ENCODE measurements at places on chromosomes 13 and 19. TPM values are rescaled to one million over a fixed set of nuclear protein-coding genes. Genes with fewer than 3 reads are reported as not detected.

DNA sequence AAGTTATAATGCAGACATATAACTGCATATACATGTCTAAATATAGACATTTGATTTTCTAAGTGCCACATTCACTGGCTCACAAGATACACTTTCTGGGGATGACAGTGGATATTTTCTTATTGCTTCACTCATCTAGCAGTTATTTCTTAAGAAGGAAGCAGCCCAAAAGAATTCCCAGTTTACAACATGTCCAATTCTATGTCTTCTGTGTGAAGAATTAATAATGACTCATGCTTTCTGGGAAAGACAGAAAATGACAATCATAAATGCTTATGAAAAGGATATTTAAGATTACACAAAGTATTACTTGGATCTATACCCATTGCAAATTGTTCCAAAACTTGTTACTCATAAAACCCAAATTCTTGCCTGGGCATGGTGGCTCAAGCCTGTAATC, 543.4 kb downstream of the SUCLA2 start:
- H3K4me1 ChIP-seq: no peaks in the 10 kb centered on the region
- H3K4me3 ChIP-seq: no peak overlapping the region
- no peak for DNase-seq
- H3K27me3 ChIP-seq: no peaks in the 10 kb centered on the region
- H3K36me3 ChIP-seq: no peaks in the 10 kb centered on the region

DNA sequence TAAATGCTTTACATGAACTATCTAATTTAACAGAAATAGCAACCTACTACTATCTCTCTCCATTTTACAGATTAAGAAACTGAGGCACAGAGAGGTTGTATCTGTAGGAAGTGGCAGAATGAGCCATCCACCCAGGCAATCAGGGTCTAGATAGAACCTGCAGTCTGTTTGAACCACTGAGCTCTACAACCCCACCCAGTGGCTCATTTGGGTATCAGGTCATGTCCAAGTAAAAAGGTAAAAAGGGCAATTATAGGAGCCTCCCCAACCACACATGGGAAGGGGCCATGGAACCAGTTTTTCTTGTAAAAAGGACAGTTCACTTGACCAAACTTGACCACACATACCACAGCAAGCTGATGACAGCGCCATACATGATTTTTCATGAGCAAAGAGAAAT, 92.9 kb upstream of the SGCG start:
- no peak overlapping the region for H3K4me3 ChIP-seq
- DNase-seq: no peak
- H3K36me3 ChIP-seq: no peaks in the 10 kb centered on the region
- no peak overlapping the region for H3K27ac ChIP-seq
- no peaks in the 10 kb centered on the region for H3K4me1 ChIP-seq

DNA sequence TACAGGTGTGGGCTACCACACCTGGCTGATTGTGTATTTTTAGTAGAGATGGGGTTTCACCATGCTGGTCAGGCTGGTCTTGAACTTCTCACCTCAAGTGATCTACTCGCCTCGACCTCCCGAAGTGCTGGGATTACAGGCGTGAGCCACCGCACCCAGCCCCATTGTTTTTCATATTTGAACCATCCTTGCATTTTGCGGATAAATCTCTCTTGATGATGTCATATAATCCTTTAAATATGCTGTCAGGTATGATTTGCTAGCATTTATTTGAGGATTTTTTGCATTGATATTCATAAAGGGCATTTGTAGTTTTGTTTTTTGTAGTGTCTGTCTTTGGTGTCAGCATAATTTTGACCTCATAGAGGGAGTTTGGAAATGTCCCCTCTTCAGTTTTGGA, 5.7 kb downstream of the ZNF101 start:
- DNase-seq: no peak
- H3K4me3 ChIP-seq: no peak overlapping the region
- H3K4me1 ChIP-seq: peaks cover 3% of the 10 kb centered on the region
- no peak overlapping the region for H3K27ac ChIP-seq

DNA sequence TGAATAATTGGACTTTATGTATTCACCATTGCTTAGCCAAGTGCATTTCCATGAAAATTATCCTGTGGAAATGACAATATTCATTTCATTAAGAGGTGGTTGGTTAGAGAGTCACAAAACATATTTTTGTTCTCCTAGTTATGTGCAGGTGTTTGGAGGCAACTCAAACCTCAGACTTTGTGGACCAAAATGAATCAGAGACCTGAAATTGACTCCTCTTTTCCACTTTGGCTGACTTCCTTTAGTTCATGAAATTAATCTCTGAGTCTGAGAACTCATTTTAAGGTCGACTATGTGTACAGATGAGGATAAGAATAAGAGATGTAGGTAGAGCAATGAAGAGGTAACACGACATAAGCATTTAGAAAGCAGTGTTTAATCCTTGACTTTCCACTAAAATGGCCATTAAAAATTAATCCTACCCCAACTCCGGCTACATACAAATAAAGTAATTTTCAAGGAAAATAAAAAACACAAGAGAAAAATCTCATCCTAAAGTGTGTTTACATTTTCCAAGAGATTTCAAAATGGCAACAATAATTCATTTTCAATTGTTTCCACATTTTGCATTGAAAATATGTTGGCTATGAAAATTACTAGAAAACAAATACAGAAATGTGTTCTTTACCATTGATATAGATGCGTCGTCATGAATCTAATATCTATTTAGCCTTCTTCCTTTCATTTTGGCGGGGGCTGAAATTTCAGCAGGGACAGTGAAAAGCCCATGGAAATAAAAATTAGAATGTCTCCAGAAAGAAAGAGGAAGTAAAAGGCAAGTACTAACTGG, 185.4 kb upstream of the CSNK1A1L start:
- DNase-seq: no peak
- H3K4me1 ChIP-seq: no peaks in the 10 kb centered on the region
- no peaks in the 10 kb centered on the region for H3K36me3 ChIP-seq

DNA sequence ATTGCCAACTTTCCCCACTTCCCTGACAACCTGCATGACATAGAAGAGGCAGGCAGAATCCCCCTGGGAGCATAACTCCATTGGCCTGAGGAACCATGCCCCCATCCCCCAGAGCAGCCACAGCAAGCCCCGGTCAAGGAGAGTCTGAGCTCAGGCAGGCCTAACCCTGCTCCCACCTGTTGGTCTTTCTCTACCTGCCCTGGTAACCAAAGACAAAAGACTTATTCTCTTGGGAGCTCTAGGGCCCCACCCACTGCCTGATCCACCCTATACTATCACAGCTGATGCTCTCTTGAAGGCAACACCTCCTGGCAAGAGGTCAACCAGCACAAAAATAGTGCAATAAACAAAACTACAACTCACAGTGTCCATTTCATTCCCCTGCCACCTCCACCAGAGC, 59.3 kb downstream of the TNFSF13B start:
- no peaks in the 10 kb centered on the region for H3K27me3 ChIP-seq
- no peaks in the 10 kb centered on the region for H3K4me1 ChIP-seq
- no peak overlapping the region for H3K4me3 ChIP-seq
- no peak for DNase-seq

GRCh38 chr13:36006347-36006746, 124.8 kb downstream of the DCLK1 start:
- no peaks in the 10 kb centered on the region for H3K4me1 ChIP-seq
- H3K27ac ChIP-seq: no peak overlapping the region
- H3K36me3 ChIP-seq: no peaks in the 10 kb centered on the region
- DNase-seq: no peak

The KLK2 gene
- not detected for total RNA-seq

All from ascending aorta (tissue), 2 donors.